Muscle of leg (tissue), 16 donors: ENCODE measurements at places on chromosomes 3 and 15. TPM values are rescaled to one million over a fixed set of nuclear protein-coding genes. Genes with fewer than 3 reads are reported as not detected.

DNA sequence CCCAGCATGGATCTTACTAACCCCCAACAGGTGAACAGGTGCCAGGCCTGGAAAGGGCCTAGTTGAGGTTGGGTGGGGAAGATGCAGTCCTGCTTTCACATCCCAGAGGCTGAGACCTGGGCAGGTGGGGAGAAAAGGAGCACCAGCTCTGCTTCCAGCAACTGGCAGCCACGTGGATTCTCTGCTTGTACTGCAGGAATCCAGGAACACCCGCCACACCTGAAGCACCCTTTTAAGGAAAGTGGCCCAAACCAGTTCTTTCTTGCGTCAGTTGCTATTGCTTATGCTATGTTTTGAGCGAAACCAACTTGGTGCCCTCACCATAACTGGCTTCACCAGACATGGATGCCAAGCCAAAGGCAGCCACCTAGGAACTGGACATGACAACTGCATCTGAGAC, 28.1 kb upstream of the NEO1 start:
- no peak for DNase-seq

DNA sequence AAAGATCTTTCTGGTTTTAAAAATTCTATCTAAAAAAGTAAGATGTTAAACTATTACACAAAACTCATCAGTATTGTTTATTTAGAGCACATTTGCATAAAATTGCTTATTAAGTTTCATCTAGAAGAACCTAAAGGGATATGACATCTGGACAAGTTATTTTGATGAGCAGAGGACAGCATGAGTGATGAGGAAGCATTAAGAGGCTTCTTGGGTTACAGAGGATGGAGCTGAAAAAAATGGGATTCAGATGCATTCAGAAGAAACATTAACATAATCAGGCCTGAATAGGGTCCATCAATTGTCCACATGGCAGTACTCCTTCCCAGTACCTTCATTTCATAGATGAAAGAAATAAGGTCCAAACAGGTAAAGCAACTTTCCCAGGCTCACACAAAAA, 41.6 kb downstream of the IMPG2 start:
- no peak for DNase-seq

GRCh38 chr15:57654153-57654852, 52.2 kb upstream of the POLR2M start:
- DNase-seq, result peak; percentile 89

GRCh38 chr3:14428087-14429033, 26.0 kb downstream of the SLC6A6 start:
- DNase-seq, result peak; percentile 83

The SH2D7 gene
- polyA plus RNA-seq, result 0.06 TPM

DNA sequence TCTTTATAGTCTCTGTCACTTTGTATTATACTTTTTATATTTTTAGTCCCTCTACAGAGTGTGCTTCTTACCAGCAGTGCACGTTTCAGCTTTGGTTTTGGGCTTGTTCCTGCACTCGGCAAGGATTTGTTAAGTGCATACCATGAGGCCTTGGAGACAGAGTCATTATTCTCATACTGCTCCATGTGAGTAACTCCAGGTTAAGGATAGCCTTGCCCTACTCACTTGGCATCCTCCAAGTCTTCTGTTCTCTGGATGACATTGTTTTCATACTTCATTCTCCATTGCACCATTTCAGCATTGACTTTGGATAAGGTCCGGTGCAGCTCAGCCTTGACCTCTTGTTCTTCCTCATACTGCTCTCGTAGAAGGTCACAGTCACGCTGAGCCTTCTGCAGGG, 96.4 kb downstream of the MYH15 start:
- peak; percentile 18 for DNase-seq

The GOLGA8S gene
- 1.1 TPM for polyA plus RNA-seq

DNA sequence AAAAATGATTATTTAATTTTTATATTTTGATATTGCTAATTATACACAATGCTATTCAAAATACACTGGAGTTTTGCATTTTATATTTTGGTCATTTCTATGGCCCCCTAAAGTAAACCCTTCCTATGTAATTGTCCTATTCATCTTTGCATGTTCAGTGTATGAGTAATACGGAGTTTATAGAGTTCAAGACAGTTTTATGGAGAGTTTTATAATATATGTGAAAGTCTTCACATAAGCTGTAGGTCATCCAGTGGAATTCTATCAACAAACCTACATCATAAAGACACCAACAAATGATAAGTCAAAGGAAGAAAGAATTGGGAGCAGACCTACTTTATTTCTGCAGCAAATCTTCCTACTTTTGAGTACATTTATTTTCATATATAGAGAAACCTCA, 1200.4 kb upstream of the EPHA6 start:
- no peak for DNase-seq
